Thymus (tissue), 14 donors: ENCODE measurements at places on chromosomes 2 and 18. TPM values are rescaled to one million over a fixed set of nuclear protein-coding genes. Genes with fewer than 3 reads are reported as not detected.

DNA sequence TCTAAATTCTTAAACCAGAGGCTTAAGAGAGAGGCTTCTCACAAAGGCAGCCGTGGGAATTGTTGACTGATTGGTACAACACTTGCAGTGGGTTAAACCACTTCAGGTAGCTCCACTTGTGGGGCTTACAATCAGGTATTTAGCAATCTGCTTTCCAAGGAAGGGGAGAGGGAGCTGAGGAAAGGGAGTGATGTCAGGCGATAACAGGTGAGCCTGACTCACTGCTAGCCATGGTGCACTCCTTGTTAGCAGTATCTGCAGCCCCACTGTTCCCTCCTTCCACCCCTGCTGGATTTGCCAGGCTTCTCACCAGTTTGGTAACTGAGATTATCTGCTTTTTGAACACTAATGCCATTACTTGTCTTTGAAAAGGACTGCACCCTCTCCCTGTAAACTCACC, 1056.7 kb upstream of the FANCL start:
- no peak for DNase-seq

DNA sequence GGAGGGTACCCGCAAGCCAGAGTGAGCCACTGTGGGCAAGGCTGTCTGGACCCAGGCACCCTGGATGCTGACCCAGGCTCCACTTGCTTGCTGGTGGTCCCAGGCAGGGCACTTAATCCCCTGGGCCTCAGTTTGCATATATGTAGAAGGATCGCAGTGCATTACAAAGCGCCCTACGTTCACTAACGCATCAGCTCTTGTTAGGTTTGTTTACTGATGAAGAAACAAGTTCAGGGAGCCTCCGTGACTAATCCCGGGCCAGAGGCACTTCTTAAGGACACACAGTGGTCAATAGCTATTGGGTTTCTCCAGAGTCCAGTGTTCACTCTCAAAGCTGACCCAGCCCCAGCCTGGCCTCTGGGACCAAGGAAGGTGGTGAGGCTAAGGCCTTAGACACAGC, 70.2 kb downstream of the LBH start:
- DNase-seq: no peak

DNA sequence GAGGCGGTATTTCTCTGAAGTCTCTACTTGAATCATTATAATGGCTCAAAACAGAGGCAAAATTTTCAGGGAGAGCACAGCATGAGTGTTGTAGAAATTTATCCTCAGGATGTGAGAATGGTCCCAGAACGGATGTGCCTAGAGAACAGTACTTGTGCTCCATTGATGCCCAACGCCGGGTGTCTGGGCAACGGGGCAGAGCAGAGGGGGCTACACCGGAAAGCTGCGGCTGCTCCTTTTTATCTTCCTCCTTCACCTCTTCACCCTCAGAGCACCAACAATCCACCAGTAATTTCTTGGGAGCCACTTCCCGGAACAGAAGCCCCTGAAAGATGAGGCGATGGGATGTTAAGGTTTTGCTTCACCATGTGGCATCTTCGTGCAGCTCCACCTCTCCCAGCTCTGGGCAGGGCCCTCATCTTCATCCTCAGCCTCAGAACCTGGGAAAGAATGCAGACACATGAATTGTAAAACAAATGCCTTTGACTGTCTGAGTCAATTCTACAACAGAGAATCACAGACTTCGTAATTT, 71.5 kb downstream of the PTGR3 start:
- DNase-seq: no peak

- DNase-seq: no peak
These were observed 8.6 kb downstream of the CHN1 start for GRCh38 chr2:174996622-174997021.

GRCh38 chr2:237889016-237889415, 29.6 kb downstream of the RAMP1 start:
- DNase-seq: no peak

DNA sequence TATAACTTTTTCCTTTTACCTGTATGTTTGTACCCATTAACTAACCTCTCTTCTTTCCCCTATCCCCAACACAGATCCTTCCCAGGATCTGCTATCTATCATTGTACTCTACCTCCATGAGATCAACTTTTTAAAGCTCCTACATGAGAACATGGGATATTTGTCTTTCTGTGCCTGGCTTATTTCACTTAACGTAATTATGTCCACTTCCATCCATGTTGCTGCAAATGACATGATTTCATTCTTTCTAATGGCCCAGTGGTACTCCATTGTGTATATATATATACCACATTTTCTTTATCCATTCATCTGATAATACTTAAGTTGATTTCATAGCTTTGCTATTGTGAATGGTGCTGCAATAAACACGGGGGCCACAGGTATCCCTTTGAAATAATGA, 135.9 kb upstream of the THUMPD2 start:
- no peak for DNase-seq

Gene ACADL
- polyA plus RNA-seq: 17.8 TPM
